Body of pancreas (tissue), 4 donors: ENCODE measurements at places on chromosomes 6 and 20. TPM values are rescaled to one million over a fixed set of nuclear protein-coding genes. Genes with fewer than 3 reads are reported as not detected.

Gene CD93
- 19.2 TPM for total RNA-seq

Gene MUC22
- total RNA-seq = not detected

Gene COL21A1
- 1.3 TPM for total RNA-seq

Gene ASCC3
- 26.5 TPM for total RNA-seq

Gene PHACTR1
- total RNA-seq = 12.9 TPM

Gene MCM3
- 21.4 TPM for total RNA-seq

Gene MACROD2
- total RNA-seq = 21.8 TPM
